ENCODE measurements at places on chromosomes 6 and 20.
A peak's percentile ranks its signal among the peaks of the same experiment; 100 is the strongest.

GRCh38 chr6:113306552-113307145, 550.5 kb upstream of the MARCKS start:
- peak; percentile 92 for DNase-seq

GRCh38 chr6:33589392-33589730, 9.3 kb upstream of the BAK1 start:
- DNase-seq: no peak

DNA sequence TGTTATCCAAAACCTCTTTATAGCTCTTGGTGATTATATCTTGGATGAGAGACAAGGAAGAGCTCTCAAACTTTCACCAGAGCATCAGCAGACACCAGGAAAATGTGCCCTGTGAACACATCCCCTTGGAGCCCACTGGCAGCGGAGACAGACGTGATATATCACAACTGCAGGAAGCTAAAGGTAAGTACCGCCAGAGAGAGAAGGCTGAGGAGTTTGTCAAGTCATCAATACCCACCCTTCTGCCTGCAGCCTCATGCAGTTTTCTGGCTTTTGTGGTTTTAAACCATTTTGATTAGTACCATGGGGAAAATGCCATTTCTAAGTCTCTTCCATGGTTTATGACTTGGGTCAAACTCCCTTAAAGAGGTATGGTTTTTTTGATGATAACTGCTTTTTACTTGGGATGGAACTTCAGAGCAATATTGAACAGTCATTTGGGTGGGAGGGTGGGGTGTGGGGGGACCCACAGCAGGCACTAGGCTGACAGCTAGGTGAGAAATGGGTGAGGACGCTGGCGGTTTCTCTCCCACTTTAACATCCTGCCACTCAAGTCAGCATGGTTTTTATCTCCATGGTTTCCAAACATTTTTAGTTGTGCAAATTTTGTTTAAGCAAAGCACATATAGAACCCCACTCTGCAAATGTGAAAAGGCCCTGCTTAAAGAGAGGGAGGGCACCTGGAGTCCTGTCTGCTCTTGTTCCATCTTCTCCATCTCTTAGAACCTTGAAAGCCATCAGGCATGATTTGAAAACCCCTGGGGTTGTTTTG, 108.4 kb downstream of the SCML4 start:
- peak; percentile 30 for DNase-seq

- no peak for DNase-seq
Measured at GRCh38 chr6:2659381-2659780, 91.3 kb downstream of the MYLK4 start.

Measured in endodermal cell (in vitro differentiated cells).